ENCODE measurements at places on chromosomes 7 and 10.

DNA sequence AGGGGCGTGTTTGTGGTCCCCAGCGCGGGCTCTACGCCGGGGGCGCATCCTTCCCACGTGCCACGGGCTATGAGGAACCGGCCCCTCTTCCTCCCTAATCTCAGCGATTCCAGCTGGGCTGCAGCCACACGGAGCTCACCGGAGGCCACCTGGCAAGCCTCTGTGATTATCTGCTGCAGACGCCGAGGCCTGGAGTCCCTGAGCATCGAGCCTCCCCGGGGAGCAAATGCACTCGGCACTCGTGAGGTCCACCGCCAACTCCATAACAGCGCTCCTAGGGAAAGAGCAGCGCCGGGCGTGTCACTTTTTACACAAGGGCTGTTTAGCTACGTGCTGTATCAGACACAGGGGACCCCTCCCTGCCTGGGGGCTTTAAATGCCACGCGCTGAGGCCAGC lies 101.2 kb downstream of the DYNC2I1 start:
- DNase-seq: no peak

GRCh38 chr7:36035186-36035585 lies 117.9 kb upstream of the EEPD1 start:
- no peak for DNase-seq

- DNase-seq: no peak
These were observed 52.3 kb upstream of the MYL10 start for GRCh38 chr7:101681170-101682007.

- no peak for DNase-seq
These were observed 816 bp downstream of the DMTF1 start for GRCh38 chr7:87152897-87153641.

GRCh38 chr7:136912339-136912738 lies 43.9 kb downstream of the CHRM2 start:
- DNase-seq: no peak

DNA sequence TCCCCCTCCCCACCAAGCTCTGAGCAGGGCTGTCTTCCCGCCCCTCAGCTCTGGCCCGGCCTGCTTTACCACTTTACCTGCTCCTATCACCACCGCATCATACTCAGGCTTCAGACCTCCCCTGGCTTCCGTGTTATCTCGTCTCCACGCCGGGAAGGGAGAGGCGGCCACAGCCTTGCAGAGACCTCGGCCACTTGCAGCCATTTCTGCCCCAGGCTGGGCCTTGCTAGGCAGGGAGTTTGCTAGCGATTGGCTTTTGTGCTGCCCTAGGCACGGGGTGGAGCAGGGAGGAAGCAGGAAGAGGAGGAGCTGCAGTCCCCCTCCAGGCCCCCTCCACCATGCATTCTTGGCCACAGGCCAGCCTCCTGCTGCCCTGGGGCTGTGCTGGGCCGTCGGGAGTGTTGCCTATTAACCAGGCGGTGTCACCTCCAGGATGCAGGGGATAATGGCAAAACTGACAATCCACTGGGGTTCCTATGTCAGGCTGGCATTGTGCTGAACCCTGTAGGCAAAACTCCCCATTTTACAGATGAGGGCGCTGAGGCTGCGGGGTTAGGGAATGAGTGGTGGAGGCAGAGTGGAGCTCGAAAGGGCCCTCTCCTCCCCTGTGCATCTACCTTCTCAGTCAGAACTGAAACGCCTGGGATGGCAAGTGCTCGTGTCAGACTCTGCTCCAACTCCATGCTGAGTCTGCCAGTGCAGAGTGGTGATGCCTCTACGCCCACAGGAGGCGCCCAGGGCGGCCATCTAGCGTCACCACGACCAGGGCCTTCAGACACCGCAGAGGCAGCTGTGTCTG lies at the start of gene PYROXD2:
Gene PYROXD2, minus strand, starts transcription at position 251 of the 799 bp plus-strand sequence. Its CDS starts 47 bp downstream, at position 204.
- no peak for DNase-seq

DNA sequence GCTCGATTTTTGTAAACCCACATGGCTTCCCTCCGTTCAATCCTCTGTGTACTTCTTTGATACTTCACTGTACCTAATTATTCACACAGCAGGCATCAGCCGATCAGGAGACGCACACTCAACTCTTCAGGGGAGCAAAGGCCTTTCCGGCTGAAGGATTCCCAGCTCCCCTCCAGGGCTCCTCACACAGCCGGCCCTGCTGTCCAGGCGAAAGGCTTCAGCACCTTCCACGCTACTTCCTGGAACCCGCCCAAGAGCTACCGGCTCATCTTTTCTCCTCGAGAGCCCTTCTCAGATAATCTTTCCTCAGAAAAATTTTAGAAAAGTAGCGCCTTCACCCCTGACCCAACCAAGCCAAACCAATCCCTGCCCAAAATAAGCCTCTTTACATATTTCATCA lies 270.4 kb downstream of the ZMYND11 start:
- DNase-seq: no peak

DNA sequence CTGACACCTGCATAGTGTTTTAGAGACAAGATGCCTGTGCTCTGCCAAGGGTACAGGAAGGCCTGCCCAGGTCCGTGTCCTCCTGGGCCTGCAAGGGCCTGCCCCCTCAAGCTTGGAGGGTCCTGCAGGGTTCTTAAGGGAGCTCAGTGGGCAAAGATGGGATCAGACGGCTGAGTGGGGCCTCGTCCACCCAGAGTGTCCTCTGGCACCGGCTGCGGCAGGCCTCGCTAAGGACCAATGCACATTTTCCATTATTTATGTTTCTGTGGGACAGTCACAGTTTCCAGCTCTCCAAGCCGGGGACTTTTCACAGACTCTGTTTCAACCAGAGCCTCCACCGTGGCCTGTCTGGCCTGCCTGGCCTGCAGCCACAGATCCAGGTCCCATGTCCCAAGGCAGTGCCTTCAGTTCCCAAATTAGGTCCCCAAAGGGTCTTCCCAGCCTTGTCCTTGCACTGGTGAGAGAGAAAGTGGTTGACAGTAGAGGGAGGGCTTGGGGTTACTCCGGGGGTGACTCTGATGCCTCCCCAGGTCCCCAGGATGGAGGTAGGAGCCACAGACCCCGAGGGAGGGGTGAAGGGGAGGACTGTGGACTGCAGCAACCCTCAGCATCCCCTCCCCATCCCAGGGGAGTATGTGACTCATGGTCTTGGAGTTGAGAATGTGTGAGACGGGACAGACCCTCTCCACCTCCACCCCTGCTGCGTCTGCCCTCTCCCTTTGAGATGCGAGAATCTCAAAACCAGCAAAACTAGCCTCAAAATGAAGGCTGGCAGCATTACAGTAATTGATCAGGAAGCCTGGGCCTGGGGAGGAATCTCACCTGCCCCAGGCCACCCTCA lies 14.8 kb downstream of the MYL10 start:
- no peak for DNase-seq

- no peak for DNase-seq
These were observed 14.3 kb upstream of the UBE2D1 start for GRCh38 chr10:58320351-58321049.

GRCh38 chr10:86900955-86901354 lies 56.5 kb downstream of the MMRN2 start:
- no peak for DNase-seq

- no peak for DNase-seq
These were observed 31.5 kb downstream of the BTAF1 start for GRCh38 chr10:91955114-91955513.

DNA sequence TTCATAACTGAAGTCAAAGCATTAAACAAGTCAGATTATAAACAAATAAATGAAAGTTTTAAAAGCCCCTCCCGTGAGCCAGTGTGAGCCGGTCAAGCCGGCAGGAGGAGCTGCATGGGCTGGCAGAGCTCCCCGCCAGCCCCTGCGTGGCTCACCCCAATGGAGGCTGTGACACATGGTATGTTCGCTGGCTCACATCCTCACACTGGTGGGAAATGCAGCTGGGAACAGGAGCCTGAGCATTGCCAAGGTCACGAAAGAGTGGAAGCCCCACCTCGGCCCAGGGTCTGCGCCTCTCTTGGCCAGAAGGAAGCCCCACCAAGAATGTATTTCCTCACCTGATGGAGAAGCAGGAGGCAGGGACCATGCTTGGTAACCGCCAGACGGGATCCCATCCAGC lies 261.7 kb upstream of the TCERG1L start:
- DNase-seq: no peak

- no peak for DNase-seq
These were observed 133.1 kb downstream of the SH2D4B start for GRCh38 chr10:80670774-80671173.

- no peak for DNase-seq
These were observed 528 bp upstream of the TNRC18 start for GRCh38 chr7:5423976-5424748.

- DNase-seq: no peak
These were observed 74.9 kb downstream of the KCNMA1 start for GRCh38 chr10:77562742-77563141.

DNA sequence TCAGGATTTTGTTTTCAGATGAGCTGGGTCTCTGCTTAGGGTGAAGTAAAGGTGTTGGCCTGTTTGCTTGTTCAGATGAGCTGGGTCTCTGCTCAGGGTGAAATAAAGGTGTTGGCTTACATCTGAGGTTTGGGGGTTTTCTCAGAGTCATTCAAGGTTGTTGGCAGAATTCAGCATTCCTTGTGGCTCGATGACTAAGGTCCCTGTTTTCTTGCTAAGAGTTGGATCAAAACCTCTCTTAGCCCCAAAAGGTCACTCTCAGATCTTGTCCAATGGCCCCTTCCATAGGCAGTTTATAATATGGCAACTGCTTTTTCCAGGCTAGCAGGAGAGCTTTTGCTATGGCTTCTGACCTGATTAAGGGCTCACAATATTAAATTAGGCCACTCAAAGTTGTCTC lies 106.6 kb downstream of the ADAM22 start:
- DNase-seq: no peak

DNA sequence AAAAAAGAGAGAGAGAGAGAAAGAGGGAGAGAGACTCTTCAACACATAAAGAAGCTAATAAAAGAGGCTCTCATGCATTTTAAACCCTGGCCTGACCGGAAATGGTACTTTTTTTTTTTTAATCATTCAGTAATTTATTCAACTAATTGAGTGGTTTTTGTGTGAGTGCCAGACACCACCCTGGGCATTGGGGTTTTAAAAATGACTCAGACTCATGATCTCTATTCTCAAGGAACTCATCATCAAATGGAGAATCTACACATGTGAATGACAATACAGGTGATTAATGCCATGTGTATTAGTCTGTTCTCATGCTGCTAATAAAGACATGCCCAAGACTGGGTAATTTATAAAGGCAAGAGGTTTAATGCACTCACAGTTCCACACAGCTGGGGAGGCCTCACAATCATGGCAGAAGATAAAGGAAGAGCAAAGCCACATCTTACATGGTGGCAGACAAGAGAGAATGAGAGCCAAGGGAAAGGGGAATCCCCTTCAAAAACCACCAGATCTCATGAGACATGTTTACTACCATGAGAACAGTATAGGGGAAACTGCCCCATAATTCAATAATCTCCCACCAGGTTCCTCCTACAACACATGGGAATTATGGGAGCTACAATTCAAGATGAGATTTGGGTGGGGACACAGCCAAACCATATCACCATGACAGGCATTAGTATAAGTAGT lies 158.5 kb upstream of the AUTS2 start:
- no peak for DNase-seq

- DNase-seq: no peak
These were observed 1014.7 kb downstream of the NRG3 start for GRCh38 chr10:82889728-82890127.

- no peak for DNase-seq
These were observed 18.3 kb downstream of the UNC5B start for GRCh38 chr10:71230656-71231025.

- DNase-seq: no peak
These were observed 157.9 kb upstream of the CSTF2T start for GRCh38 chr10:51857305-51857704.

DNA sequence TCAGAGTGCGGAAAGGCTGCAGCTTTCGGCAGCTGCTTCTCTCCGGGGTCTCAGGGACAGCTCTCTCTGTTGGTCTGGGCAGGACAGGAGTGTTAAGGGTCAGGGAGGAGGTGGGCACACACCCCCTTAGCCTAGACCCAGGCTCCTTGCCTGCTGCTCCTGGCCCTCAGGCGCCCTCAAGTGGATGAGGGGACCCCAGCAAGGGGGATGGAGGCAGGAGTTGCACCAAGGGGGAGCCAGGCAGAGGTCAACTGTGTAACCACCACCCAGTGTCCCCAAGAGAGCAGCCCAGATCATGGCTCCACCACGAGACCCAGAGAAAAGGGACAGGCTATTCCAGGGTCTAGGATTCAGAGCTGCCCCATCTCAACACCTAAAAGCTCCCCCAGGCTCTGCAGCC lies 26.9 kb downstream of the SPOCK2 start:
- DNase-seq: no peak

GRCh38 chr10:19531324-19531723 lies 284.9 kb upstream of the PLXDC2 start:
- DNase-seq: no peak

DNA sequence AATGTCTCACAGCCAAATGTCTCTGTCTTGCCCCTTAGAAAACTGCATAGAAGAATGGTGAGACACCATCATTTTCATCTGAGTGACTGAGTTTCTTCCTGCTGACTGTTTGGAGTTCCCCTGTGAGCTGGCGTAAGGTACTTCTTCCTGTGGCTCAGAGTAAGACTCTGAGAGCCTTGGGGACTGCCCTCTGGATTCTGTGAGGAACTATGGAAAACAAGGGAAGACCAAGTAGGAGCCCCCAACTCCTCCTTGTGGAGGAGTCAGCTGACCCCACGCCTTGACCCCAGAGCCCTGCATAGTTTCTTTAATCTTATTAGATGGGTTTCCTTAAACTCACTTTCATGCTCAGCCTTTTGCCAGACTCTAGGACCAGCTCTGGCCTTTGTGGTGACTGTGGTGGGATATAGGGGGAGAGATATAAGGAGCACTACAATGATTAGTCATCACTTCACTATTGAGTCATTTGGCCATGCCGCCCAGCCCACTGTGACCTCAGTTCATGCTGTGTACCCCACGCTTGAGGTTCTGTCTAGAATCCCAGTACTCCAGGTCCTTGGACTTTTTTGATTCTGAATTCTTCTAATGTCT lies 51.8 kb upstream of the FAM133B start:
- DNase-seq: no peak

- no peak for DNase-seq
These were observed 17.3 kb downstream of the GRID2IP start for GRCh38 chr7:6533893-6534495.

GRCh38 chr10:55158633-55159032 lies 357.6 kb upstream of the PCDH15 start:
- DNase-seq: no peak

DNA sequence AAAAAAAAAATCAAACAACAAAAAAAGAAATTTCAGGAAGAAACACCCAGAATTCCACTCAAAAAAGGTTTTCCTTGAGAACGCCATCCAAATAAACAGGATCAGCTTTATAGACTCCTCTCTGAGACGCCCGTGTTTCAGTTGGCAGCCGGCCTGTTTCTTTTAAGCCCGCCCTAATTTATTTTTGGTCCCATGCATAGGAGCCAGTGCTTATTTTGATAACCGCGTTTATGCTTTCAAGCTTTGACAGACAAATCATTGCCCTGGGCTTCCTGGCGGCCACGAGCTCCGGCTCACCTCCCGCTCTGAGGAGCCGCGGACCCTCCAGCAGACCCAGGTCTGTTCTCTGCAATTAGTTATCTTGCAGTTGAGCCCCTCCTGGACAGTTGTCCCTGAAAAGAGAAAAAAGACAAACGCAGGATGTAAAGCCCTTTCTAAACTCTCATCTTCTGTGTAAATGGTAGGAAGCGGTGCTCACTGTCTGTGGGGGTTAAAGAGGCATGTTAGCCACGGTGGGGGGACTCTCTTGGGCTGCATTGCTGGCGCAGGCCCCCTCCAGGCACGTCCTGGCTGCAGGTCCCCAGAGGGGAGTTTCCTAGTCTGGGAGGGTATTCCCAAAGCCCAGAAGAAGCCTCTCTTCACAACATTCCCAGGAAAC lies 22.2 kb upstream of the UNCX start:
- no peak for DNase-seq

- no peak for DNase-seq
These were observed 70.0 kb downstream of the ARL4A start for GRCh38 chr7:12757443-12757842.

- DNase-seq: no peak
These were observed 720 bp downstream of the SNCG start for GRCh38 chr10:86958901-86959736.
